ENCODE measurements at places on chromosomes 13 and 19. TPM values are rescaled to one million over a fixed set of nuclear protein-coding genes. Genes with fewer than 3 reads are reported as not detected.
A peak's percentile ranks its signal among the peaks of the same experiment; 100 is the strongest.

DNA sequence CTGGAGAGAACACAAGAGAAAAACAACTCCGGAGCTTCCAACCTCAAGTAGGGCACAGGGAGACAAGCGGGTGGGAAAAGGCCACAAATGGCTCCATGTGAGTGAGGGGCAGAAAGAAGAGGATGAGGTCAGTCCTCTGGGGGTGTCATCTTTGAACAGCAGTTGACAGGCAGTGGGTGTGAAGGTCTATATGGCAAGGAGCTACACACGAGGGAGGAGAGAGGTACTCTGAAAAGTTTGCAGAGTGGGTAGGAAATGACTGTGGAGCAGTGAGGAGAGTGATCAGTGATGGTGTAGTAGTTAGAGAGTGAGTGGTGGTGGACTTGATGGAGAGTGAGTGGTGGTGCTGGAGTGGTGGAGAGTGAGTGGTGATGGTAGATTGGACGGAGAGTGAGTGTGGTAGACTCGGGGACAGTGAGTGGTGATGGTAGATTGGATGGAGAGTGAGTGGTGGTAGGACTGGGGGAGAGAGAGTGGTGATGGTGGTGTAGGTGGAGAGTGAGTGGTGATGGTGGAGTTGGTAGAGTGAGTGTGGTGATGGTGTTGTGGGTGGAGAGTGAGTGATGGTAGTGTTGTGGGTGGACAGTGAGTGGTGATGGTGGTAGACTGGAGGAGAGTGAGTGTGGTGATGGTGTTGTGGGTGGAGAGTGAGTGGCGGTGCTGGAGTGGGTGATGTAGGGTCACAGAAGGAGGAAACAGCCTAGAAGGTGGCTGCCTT lies 4.0 kb downstream of the TFDP1 start:
- DNase-seq = peak; percentile 22

- no peak for DNase-seq
These were observed at the start of gene PLEKHA4 for GRCh38 chr19:48868114-48868886. TSS of gene PLEKHA4 (minus strand) at chr19:48868617. CDS start at chr19:48867620, 997 bp downstream.

GRCh38 chr13:51905787-51906186 lies 44.0 kb downstream of the CCDC70 start:
- DNase-seq = peak; percentile 49

GRCh38 chr13:24013189-24013588 lies 115.9 kb upstream of the C1QTNF9B start:
- no peak for DNase-seq

DNA sequence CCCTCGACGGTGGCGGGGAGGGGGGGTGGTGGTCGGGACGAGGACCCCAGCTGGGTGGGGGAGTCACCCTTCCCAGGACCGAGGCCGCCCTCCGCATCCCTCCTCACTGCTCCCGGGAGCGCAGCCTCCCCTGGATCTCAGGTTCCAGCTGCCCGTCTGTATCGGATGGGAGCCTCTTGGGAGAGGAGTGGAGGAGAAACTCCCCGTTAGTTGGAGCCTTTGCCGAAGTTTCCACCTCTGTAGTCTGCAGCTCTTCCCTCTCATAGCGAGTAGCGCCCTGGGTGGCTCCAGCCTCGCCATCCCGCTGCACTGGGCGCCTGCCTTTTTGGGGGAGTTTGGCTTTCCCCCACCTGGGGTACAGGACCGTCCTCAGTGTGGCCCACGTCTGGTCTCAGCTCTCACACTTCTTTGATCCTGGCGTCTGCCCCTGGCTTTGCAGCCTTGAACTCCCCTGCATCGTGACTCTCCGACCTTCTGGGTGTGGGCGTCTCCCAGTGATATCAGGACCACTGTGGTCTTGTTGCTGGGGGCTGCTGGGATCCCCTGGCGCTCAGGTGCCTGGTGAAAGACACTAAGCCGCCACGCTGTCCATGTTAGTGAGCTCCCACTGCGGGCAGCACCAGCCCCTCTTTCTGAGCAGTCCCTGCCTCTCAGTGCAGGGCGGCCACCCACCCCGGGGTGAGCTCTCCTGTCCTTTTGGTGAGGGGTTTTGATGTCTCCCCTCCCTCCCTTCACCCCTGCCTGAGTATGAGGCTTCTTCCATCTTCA lies 1.1 kb downstream of the CNOT3 start:
- no peak for DNase-seq

The ZNF442 gene
- 2.2 TPM for total RNA-seq

Measured in vagina (tissue), 2 donors.